ENCODE measurements at places on chromosomes 16 and 17.

DNA sequence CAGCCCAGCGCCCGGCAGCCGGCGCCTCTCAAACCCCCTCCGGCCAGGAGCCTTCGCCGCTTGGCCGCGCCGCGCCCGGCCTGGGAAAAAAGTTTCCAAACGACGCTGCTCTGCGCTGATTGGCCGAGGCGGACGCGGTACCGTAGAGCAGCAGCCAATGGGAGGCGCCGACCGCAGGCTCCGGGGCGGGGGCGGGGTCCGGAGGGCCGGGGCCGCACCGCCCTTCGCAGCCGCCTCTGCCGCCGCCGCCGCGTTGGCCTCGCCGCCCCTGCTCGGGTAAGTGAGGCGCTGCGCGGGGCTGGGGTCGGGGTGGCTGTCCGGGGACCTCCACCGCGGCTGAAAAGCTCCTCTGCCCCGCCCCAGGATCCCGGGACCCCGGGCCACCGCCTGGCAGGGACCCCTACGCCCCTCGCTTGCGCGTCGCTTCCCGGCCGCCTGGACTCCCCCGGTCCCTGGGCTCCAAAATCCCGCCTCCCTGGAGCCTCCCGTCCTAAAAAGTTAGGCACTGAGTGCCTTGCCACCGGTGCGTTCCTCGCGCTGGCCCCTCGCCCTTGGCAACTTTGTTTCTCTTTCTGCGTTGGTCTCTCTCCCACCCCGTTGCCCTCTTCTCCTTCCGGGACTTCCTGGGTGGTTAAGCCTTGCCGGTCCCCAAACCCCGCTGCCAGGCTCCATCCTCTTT, at the start of gene NDE1:
Gene NDE1 (plus strand): TSS at position 227 of the 679 bp plus-strand sequence. CDS start 14,534 bp downstream, outside the sequence.
- peak; percentile 74 for DNase-seq

DNA sequence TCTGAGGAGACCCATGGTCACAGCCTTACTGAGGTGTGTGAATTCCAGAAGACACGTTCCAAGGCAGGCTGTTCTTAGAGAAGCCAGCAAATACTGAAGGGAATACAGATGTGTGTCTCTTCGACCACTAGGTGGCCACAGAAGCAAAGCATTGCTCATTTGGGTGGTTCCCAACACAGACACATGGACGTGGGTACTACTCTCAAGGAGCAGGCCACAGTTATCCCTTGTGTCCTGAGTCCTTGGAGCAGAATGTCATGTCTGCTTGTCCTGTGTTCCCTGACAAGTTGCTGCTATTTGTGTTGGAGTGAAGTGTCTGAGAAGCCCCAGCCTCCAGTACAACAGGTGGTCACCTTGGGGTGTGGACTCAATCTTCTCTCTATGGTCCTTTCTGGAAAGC, 30.3 kb downstream of the HMOX2 start:
- peak; percentile 64 for DNase-seq

- no peak for DNase-seq
These were observed 43.5 kb downstream of the ZNF652 start for GRCh38 chr17:49318435-49318965.

DNA sequence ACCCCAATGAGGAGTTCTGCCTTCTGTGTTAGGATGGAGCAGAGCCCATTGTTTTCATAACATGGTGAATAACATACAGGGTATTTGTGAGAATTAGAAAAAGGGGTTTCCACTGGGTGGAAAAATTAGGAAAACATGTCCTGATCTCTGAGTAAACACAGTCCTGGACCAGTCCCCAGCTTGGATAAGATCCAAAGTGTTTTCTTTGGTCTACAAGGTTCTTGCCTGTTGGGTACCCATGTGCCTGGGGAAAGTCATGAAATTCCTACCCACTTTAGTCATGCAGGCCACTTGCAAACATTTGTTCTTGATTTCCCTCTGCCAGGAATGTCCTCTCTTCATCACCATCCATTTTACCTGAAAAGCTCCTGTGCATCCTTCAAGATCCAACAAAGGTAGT, 164.8 kb upstream of the DYNLRB2 start:
- no peak for DNase-seq

DNA sequence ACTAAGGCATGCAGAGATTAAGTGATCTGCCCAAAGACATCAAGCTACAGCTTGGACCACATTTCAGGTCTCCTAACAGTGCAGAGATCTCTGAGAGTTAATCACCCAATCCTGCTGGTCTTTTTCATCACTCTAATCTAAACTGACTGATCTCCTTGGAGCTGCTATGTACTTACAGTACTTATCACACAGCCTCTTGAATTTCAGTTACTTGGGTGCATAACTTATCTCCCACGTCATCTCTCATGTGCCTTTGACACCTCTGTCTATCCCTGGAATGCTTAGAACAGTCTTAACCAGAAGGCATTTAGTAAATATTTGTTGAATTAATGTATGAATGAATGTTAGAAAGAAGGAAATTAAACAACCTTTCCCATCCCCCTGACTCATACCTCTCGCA, 139.0 kb downstream of the SNX11 start:
- no peak for DNase-seq

- no peak for DNase-seq
These were observed 34.2 kb downstream of the MPHOSPH6 start for GRCh38 chr16:82135844-82136243.

- peak; percentile 61 for DNase-seq
These were observed 33.9 kb downstream of the DCUN1D3 start for GRCh38 chr16:20866145-20866772.

GRCh38 chr17:59038734-59039133, 67.9 kb downstream of the TRIM37 start:
- no peak for DNase-seq

- DNase-seq: no peak
These were observed 453.9 kb upstream of the GOT2 start for GRCh38 chr16:59188029-59188428.

DNA sequence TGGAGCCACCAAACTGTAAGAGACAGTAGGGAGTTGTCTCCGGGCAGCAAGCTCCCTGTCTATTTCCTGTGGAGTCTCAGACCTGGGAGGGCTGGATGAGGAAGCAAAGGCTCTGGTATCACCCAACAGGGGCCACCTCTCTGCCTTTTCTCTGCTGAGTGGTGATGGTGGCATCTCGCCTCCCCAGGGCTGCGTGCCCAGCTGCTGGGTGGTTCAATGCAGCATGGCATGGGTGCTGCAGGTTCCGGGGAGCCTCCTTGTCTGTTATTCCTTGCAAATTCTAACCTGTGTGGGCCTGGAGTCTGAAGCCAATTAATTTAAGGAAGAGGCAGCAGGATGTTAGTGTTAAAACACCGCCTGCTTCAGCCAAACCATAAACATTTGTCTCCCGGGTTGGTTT, 78.2 kb downstream of the CCDC182 start:
- no peak for DNase-seq

GRCh38 chr17:76925441-76925891, 57.3 kb downstream of the MGAT5B start:
- no peak for DNase-seq

- DNase-seq: no peak
These were observed 36.2 kb downstream of the ZNF778 start for GRCh38 chr16:89253548-89254287.

- DNase-seq: peak; percentile 35
These were observed 3.0 kb downstream of the NGFR start for GRCh38 chr17:49498029-49498615.

GRCh38 chr16:14579266-14579665, 50.8 kb downstream of the PARN start:
- DNase-seq: no peak

- DNase-seq: no peak
These were observed 3.0 kb downstream of the DLX4 start for GRCh38 chr17:49971848-49972485.

DNA sequence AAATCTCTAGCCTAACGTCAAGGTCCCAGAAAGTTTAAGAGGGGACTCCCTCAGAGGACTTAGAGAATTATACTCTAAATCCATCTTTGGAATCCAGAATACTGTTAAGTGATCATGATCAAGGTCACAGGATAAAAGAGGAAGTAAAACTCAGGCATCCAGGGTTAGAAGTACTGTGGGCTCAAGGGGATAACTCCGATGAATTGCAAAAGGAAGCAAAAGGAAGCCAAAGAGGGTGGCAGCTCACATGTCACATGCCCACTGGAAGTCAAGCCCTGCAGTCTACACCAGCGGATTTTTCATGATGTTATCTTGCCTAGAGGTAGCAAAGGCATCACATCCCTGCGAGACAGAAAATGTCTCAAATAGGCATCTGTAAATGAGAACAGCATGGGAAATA, 3.8 kb downstream of the ZNF821 start:
- DNase-seq: no peak

DNA sequence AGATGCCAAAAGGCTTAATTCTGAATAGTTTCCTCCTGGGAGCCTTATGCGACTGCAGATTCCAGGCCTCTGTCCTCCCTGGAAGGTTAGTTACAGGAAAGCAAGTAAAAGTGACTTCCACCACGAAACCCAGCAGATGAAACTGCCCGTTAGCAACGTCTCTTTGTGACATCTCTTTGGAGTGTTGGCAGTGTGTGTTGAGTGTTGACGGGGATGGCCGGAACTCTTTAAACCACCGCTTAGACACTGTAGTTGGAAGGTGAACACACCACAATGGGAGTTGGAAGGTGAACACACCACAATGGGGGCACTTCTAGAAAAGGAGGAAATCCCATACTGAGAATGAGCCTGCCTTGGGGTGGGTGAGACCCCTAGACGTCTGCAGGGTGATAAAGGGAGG, 858 bp downstream of the SKAP1 start:
- no peak for DNase-seq

DNA sequence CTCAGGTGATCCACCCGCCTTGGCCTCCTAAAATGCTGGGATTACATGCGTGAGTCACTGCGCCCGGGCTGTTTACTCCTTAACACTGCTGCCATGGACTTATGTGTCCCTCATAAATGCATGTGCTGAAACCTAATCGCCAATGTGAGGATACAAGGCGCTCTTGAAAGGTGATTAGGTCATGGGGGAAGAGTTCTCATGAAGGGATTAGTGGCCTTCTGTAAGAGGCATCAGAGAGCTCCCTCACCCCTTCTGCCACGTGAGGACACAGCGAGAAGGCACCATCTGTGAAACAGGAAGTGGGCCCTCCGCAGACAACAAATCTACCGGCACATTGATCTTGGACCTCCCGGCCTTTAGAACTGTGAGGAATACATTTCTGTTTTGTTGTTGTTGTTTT, 19.1 kb downstream of the ITPRIPL2 start:
- no peak for DNase-seq

DNA sequence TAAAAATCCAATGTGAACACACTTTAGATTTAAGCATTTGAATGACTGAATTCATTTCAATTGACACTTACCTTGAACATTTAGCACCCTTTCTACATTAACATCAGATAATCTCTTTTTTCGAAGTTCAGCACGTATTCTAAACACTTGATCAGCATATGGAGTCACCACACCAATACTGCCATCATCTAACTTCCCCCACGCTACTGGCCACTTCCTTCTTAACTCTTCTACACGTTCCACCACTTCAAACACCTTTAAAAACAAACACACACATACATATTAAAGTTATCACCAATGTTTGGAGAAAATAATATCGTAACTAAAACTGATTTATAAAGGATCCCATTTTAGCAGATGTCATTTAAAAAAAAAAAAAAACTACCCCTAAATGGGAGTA, 93.5 kb downstream of the CACNG1 start:
- no peak for DNase-seq

DNA sequence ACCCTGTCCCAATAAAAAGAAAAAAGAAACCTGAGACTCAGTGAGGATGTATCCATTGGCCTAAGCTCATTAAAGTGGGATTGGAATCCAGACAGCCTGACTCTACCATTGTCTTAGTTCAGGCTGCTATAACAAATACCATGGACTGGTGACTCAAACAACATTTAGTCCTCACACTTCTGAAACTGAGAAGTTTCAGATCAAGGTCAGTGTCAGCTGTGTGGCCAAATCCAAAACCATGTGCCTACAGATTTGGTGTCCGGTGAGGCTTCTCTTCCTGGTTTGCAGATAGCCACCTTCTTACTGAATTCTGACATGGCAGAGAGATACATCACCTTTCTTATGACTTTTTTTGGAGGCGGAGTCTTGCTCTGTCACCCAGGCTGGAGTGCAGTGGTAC, 53.3 kb upstream of the KDM8 start:
- DNase-seq: no peak

GRCh38 chr17:80727409-80727755, 182.7 kb downstream of the RPTOR start:
- DNase-seq: no peak

DNA sequence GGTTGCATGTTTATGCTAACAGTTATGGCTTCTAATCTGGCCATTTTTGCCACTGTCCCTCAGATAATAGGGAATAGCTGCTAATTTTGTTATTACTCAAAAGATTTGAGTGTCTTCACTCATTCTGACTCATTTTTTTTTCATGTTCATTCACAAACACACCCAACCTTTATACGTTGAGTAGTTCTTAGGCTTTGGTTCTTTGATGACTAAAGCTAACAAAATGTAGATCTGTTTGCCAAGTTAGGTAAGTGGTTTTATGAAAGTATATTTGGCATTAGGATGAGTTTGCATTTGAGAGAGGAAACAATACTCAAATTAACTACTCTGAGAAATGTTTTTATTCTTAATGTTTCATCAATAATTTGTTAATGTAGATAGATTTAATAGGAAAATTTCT, 3.6 kb downstream of the MAP2K4 start:
- DNase-seq: no peak

- peak; percentile 60 for DNase-seq
These were observed 1.4 kb upstream of the NBR1 start for GRCh38 chr17:43169561-43170139.

- no peak for DNase-seq
These were observed 139.4 kb upstream of the RPH3AL start for GRCh38 chr17:492022-492413.

- no peak for DNase-seq
These were observed 51.7 kb downstream of the GRIN2A start for GRCh38 chr16:10130538-10130937.

DNA sequence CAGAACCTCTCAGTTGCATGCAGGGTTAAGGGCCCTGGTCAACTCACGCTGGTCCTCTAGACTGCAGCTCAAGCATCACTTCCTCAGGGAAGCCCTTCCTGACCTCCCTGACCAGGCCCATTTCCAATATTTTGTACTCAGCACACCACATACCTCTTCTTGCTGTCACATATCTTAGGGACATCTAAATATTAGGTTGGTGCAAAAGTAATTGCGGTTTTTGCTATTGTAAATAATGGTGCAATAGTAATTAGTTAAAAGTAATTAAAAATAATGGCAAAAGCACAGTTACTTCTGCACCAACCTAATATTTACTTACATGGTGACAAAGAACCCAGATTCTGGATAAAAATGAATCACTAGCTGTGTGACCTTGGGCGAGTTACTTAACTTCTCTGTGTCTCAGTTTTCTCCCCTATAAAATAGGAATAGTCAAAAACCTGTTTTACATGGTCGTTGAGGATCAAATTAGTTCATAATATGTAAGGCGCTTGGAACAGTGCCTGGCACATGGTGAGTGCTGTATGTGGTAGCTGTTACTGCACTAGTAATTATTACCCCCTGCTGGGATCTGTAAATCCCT, 177.4 kb downstream of the PRKCB start:
- no peak for DNase-seq

- no peak for DNase-seq
These were observed 55.4 kb downstream of the JPH3 start for GRCh38 chr16:87657621-87658192.

- no peak for DNase-seq
These were observed 41.9 kb downstream of the MEAK7 start for GRCh38 chr16:84462296-84463210.
